ENCODE measurements at places on chromosomes 4 and X.
A peak's percentile ranks its signal among the peaks of the same experiment; 100 is the strongest.

GRCh38 chrX:104420907-104421306 lies 145.1 kb upstream of the IL1RAPL2 start:
- DNase-seq = no peak

DNA sequence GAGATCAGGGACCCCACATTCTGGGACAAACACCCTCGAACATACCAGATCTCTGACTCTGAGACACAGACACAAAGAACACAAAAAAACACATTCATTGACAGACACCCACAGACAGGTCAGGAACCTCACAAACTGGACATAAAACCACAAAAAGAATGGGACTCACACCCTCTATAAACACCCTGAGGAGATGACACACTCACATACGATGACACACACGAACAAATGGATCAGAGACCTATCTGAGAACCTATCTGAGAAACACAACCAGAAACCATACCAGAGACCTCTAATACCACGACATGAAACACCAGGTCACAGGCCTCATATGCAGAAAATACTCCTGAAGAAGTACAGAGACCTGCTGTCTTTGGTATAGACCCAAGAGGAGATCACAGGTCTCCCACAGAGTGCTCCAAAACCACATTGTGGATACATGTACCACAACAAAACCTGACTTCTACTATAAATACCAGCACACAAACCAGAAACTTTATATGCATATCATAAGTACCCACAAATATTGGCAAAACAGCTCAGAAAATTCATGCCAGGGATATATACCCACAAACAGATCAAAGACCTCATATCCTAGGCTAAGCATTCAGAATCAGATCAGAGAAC lies 19.5 kb downstream of the SUV39H1 start:
- no peak for DNase-seq

DNA sequence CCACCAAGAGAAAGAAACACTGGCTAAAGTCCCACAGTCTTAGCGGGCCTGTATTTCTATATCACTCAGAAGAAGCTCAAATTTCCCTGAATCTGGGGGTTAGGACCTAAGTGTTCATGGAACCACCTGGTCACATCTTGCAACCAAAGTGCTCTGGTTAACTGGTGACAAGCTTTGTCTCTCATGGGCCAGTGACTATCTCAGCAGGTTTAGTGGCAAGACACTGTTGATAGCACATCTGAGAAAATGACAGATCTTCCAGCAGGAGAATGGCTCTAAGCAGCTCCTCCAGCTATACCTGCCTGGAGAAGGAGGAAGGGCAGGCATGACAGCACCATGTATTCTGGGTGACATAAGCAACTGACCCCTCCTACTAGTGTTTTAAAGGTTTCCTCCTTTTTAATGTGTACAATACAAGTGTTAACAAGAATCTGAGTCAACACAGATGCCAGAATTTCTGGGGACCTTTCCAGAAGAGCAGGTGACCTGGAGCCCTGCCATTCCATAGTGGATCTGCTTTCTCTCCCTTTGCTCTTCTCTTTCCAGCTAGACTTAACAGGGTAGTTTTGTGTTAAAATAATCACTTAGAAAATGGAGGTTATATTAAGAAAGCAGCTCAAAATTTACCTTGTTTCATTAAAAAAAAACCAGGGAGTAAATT lies 17.3 kb upstream of the QRFPR start:
- no peak for DNase-seq

- DNase-seq = no peak
These were observed 65.4 kb upstream of the TRPC3 start for GRCh38 chr4:122017296-122017695.

DNA sequence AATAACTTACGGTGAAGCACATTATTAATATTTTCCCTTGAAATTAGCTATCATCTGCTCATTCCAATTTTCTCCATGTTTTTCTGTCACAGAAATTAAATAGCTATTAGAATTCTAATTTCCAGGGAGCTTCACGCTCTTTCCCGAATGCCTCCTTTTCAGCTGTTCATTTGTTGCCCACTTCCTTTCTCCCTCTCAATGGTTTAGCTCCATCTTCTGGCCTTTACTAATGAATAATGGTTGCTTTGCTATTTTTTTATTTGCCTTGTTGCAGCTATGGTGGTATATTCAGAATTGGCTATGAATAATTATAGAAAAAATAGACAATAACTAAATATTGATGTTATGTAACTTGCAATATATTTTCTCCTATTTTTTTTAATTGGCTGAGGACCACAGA lies 70.5 kb downstream of the GRIA2 start:
- no peak for DNase-seq

GRCh38 chr4:174928174-174928573 lies 10.0 kb downstream of the ADAM29 start:
- DNase-seq = no peak

GRCh38 chr4:183588169-183588675 lies 70.8 kb downstream of the RWDD4 start:
- DNase-seq = peak; percentile 37

DNA sequence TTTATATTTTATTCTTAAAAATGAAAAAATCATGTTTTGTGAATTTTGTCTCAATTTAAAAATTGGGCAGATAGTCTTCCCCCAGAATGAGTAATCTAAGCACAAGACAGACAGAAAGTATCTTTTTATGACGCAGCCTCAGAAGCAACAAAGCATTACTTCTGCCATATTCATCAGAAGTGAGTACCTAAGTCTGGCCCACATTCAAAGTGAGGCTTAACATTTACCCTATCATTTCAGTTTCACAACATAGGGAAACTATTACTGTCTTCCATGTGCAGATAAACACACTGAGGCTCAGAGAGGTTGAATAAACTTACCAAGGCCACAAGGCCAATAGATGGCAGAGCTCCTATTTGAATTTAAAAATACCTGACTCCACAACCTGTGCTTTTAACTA lies 4.4 kb upstream of the PRDX4 start:
- DNase-seq = no peak

DNA sequence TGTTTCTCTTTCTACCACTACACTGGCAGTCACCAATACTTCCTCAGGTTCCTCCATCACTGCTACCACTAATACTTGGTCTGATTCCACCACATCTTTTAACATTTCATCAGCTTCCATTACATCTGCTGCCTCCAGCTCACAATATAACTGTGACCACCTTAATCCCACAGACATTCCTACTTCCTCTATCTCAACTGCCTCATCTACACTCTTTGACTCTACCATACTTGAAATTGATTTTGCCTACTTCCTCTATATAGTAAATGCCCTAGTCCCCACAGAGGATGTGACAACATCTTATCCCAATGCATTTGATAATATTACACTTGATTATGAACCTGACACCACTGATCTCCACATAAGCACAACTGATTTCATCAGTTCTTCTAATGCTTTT lies 29.0 kb downstream of the OPRPN start:
- DNase-seq = no peak

- DNase-seq = no peak
These were observed 1646.9 kb upstream of the ADGRL3 start for GRCh38 chr4:59553063-59553720.

DNA sequence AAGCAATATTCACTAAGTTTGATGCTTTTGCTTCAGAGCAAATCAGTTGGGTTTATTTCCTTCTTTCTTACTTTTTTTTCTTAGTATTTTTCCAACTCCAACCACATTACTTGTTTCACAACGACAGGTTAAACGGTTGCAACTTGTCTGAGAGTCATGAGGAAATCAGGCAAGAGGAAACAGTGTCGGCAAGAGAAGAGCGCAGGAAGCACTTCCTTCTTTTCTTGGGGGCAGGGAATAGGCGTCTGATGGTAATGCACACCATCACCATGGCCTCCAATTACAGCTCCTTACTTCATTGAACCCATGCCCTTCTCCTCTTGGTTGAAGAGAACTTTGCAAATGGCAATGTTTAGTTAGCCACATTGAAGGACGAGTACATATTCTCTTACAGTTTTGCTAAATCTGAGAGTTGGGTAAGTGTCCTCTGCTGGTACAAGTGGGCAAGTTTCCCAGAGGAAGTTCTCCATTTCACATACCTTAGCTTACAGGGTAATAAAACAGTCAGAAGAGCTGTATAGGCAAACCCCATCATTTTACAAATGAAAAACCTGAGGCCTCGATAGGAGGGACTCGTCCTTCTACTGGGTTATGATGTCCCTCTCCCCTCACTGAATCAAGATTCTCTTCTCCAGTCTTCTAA lies 8.3 kb upstream of the CXCL8 start:
- DNase-seq = no peak

- no peak for DNase-seq
These were observed 67.7 kb downstream of the INPP4B start for GRCh38 chr4:142778430-142778829.

DNA sequence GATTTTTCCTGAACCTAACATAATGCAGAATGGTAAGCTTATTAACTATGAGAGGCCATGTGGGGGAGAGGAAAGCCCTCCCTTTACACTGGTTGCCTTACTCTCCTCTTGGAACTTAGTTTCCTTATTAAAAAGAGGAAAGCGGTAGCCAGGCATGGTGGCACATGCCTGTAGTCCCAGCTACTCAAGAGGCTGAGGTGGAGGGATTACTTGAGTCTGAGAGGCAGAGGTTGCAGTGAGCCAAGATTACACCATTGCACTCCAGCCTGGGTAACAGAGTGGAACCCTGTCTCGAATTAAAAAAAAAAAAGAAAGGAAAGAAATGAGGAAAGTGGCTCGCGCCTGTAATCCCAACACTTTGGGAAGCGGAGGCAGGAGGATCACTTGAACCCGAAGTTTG lies 2.0 kb downstream of the FAM47E start:
- DNase-seq = no peak

GRCh38 chr4:89123451-89123851 lies 12.1 kb downstream of the TIGD2 start:
- DNase-seq = no peak

DNA sequence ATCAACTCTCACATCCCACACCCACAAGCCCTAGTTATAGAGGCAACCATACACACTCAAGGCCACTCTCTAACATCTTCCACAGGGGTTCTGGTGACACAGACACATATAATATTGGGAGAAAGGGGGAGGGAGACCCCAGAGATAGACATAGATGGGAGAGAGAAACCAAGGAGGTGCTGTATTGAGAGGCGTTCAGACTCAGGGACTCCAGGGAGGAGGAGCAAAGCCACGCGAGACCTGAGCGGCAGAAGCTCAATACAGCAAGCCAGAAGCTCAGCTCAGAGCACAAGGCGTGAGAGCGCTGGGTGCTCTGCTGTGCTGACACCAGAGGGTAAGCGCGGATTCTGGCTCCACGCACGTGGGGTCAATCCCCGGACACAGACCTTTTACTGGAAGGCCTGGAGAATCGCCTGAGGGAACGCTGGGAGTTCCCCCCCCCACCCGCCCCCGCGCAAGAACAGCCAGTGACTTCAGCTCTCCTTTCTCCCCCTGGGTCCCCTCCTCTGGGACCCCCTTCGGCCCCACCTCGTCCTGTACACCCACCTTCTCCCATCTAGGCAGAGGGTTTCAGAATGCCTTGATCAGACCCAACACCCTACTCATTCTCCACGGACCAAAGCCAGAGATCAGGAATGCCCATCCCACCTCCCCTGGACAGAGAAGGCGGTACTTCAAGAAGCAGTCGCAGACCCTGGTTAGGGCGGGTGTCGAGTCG lies 8.7 kb downstream of the MSX1 start:
- no peak for DNase-seq

DNA sequence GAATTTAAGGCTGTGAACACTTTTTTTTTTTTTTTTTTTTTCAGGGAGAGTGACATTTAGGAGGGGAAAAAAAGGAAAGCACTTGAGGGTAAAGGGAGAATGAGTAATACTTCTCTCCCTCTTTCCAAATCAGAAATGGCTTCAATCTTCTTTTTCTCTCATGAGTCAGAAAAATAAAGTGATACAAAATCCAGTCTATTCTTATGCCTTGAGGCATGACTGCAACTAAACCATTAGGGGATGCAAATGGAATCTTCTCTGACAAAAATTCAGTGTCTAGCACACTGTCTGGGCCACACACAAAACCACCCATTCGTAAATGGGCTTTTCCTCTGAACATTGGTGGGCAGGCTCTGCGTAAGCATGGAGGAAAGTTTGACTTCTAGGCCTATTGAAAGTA lies 46.7 kb upstream of the POU4F2 start:
- no peak for DNase-seq

- DNase-seq = no peak
These were observed 142.8 kb downstream of the NDST3 start for GRCh38 chr4:118177126-118177525.

GRCh38 chr4:45063696-45064095 lies 337.3 kb upstream of the GNPDA2 start:
- peak; percentile 23 for DNase-seq

DNA sequence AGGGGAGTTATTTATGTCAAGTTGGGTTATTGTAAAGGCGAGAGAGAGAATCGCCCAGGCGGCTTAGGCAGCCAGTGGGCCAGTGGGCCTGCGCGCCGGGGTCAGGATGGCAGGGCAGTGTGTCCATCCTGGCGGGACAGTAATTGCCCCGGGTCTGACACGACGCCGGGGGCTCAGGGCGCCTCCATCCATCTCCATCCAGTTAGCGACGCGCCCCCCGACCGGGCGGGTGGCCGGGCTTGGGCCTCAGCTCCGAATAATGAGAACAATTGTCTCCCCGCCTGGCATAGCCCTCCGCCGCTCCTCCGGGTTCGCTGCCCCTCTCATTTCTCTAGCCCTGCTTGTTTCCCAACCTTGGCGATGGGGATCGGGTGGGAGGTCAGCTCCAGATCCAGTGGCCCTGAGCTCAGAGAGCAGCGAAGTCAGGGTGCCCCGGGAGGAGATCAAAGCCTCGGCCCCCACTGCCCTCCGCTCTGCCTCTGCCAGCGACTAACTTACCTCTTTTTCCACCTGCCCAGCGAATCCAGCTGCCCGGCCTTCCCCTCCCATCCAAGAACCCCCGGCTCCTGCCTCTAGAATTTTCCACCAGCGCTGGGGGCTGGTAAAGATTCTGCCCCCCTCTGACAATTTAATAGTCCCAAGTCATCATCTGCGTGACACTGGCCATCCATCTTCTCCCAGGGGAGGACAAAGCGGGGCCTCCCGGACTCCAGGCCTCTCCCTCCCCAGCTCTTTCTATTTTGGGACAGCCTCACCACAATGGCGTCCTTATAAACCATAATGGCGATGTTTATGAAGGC lies 56.9 kb upstream of the TMEM33 start:
- DNase-seq = peak; percentile 56

DNA sequence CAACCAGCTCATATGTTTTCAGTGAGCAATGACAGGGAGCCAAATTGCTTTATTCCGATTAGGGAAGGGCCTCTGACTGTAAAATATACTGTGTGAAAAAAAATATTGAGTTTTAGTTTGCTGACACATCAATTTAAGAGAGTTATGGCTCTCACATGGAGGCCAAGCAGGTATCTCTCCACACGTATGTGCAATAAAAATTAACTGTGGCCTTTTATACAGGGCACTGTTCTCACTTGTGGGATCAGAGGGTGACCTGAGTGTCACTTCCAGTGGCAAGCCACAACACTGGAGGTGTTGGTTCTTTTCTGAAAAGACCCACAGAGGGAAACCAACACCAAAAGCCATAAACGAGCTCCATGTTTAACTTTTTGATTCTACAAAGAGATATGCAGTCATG lies 462.8 kb downstream of the MID1IP1 start:
- DNase-seq = no peak

GRCh38 chrX:105564501-105564900 lies 257.8 kb upstream of the NRK start:
- no peak for DNase-seq
